Right cardiac atrium (tissue), 5 donors: ENCODE measurements at places on chromosomes 7 and 10.

- DNase-seq, result no peak
These were observed 77.3 kb downstream of the CDC14C start for GRCh38 chr7:49001610-49002033.

DNA sequence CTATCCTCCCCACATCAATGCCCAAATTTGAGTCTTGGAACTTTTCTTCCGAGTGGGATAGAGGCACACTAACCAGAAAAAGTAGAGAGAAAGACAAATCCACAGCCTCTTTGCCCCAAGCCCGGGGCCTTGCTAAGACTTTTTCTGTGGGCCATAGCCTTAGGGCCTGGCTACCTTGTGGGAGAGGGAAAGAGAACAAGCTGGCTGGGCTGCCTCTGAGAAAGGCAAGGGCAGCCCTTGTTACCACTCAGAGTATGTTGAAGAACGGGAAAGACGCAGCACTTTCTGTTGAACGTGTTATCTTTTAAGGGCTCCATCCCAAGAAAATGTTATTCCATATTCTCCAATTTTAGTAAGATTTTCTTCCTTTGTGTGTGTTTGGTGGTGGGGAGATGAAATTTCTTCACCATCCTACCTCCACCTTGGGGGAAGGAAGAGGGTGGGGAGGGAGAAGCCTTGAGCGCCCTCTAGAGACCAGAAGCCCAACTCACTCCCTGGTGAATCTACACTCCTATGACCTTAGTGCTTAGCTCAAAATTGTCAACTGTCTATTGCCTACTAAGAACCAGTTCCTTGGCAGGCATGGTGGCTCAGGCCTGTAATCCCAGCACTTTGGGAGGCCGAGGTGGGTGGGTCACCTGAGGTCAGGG is 3.9 kb upstream of the NRF1 start:
- DNase-seq, result no peak

DNA sequence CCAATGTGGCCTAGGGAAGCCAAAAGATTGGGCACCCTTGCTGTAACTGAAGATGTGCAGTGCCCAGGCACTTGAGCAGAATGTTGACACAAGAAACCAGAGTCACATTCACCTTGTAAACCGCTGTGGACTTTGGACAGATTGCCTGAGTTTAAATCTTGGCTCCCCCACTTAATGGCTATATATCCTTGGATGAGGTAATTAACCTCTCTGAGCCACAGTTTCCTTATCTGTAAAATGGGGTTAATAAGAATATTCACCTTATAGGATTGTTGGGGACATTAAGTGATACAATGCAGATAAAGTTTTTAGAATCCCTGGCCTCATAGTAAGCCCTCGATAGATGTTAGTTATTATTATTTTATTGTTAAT is 331.0 kb downstream of the LRMDA start:
- DNase-seq, result no peak

GRCh38 chr7:117011419-117012260 is 58.3 kb downstream of the ST7 start:
- no peak for DNase-seq

DNA sequence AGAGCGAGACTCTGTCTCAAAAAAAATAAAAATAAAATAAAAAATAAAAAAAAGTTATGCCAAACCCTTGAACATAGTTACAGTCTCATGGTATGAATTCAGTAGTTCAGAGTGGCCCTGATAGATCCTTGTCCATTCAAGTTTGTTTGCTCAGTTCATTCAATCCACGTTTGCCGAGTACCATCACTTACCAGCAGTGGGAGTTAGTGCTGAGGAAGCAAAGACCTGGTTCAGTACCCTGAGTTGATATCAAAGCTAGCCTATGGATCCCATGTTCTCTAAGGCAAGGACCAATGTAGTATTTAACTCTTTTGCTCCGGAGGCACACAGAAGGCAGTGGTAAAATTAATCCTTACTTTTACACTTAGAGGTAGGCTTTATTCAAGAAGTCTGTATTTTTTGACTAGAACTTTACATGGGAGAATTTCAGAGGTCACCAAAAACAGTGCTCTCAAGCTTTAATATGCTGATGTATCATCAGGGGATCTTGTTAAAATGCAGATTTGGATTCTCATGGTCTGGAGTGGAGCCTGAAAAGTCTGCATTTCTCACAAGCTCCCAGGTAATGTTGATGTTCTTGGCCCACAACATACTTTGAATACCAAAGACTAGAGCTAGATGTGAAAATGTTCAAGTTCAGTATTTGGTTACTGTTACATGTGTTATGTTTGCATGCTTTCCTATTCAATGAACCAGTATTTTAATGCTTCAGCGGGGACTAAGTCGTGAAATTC is 38.1 kb upstream of the HBP1 start:
- DNase-seq, result no peak

GRCh38 chr10:46029461-46030030 is 877 bp downstream of the NCOA4 start:
- no peak for DNase-seq

GRCh38 chr7:152859781-152860191 is 100.2 kb downstream of the ACTR3B start:
- no peak for DNase-seq

DNA sequence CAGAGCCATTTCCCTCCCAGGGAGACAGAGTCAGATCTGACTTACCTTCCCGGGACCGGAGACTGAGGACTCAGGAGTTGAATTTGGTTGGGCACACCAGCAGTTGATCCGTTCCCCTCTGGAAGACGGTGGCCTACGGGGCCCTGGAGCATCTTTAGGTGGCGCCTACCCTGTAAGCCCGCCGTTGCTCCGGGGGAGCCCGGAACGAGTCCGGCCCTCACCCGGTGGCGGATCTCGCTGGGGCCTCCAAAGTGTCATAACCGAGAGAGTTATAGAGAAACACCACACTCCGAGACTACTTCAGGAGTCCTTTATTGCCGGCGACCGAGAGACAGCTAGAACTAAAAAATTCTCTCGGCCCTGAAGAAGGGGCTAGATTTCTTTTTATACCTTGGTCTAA is 182.8 kb upstream of the MBL2 start:
- DNase-seq, result peak; percentile 17

- no peak for DNase-seq
These were observed 87.1 kb downstream of the ITIH5 start for GRCh38 chr10:7579681-7580080.

GRCh38 chr7:22697876-22698606 is 29.0 kb upstream of the IL6 start:
- no peak for DNase-seq

- peak; percentile 75 for DNase-seq
These were observed at the start of gene ADAM8 for GRCh38 chr10:133276435-133277201. Gene ADAM8 (minus strand): TSS chr10:133276868. CDS start chr10:133276817, 51 bp downstream.

GRCh38 chr7:105829681-105830322 is 46.6 kb downstream of the ATXN7L1 start:
- no peak for DNase-seq

GRCh38 chr10:112855134-112855533 is 94.9 kb upstream of the TCF7L2 start:
- no peak for DNase-seq

DNA sequence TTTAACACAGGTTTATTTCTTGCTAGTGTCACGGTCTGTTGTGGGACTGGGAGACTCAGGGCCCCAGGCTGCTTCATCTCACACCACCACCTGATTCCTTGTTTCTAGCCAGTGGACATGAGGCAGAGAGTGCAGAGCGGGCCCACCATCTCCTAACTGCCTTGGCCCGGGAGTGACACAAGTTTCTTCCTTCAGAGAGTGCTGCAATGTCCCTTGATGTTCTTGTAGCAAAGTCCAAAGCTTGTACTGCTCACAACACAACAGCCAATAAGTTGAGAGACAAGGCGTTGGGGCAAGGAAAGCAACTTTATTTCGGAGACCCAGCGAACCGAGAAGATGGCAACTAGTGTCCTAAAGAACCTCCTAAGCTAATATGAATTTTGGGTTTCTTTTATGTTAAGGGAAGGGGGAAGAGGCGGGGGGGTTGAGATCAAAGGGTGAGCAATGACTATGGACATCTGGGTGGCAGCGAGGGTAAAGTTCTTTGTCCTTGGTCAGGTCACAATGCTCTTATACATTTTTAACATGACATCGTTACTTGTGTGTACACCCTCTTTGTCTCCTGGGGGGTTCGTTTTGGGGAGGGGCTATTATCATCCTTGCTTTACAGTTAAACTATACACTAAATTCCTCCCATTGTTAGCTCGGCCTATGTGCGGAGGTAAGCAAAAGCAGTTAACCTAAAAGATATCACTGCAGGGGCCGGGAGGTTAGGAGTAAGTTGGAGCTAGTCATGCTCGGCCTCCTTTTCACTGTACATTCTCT is 31.6 kb downstream of the SH2D4B start:
- no peak for DNase-seq

GRCh38 chr10:16717622-16718395 is 99.4 kb downstream of the RSU1 start:
- DNase-seq, result peak; percentile 45

GRCh38 chr7:146175716-146176115 is 59.1 kb downstream of the CNTNAP2 start:
- no peak for DNase-seq

GRCh38 chr10:30503700-30504266 is 69.8 kb downstream of the MAP3K8 start:
- no peak for DNase-seq

GRCh38 chr10:72927485-72927884 is 27.1 kb downstream of the PLA2G12B start:
- no peak for DNase-seq

GRCh38 chr7:43135129-43135528 is 22.7 kb downstream of the HECW1 start:
- DNase-seq, result no peak

DNA sequence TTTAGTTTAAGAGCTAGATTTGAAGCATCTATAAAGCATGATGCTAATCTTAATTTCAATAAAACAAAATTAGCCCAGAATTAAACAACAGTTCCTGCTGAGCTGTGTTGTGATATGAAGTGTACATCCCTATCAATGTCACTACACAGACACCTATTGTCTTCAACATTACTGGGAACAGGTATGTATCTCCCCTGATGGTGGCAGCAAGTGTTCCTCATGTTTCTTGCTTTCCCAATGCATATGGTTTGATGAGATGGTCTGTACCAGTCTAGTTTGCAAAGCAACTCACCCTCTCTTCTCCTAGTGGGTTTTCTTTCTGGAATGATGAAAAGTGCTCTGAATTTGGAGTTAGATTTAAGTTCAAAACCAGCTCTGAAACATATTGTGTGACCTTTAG is 38.1 kb downstream of the TSPAN12 start:
- no peak for DNase-seq
